ENCODE measurements at places on chromosomes 5 and 9.

DNA sequence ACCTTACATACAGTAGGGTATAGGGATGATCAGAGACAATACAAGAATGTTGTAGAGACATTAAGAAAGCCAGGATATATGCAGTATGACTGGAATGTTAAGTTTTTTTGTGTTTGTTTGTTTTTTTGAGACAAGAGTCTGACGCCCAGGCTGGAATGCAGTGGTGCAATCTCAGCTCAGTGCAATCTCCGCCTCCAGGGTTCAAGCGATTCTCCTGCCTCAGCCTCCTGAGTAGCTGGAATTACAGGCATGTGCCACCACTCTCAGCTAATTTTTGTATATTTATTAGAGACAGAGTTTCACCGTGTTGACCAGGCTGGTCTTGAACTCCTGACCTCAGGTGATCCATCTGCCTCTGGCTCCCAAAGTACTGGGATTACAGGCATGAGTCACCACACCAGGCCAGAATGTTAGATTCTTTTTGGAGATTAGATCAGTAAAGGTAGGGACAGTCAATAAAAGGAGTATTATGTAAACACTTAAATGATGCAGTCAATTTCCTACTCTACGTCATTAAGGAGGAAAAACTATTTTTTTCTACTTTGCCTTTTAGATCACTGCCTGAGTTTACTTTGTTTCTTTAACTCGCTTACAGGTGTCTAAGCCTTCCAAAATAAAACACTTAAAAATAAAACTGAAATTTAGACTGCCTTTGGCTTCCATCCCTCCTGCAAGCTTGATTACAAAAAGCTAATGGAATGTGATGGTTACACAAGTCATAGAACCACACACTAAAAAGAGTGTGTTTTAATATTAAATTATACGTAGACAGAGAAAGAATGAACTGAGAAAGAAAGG lies 6.8 kb upstream of the HNRNPA0 start:
- no peak for DNase-seq

DNA sequence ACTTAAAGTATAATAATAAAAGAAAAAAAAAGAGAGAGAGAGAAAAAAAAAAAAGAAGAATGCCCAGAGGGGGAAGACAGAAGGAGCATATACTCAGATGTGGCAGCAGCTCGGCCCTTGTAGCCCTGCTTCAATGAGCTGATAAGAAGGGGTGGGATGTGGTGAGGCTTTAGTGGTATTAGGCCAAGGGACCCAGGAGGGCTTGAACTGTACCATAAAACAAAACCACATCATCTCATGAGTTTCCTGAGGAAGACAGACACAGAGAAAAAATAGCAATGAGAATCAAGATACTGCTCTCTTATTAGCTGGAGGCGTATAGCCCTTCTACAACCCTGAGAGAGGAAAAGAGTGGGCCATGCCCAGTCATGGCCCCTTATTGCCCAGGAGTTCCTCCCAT lies 72.8 kb downstream of the SLC1A1 start:
- no peak for DNase-seq

DNA sequence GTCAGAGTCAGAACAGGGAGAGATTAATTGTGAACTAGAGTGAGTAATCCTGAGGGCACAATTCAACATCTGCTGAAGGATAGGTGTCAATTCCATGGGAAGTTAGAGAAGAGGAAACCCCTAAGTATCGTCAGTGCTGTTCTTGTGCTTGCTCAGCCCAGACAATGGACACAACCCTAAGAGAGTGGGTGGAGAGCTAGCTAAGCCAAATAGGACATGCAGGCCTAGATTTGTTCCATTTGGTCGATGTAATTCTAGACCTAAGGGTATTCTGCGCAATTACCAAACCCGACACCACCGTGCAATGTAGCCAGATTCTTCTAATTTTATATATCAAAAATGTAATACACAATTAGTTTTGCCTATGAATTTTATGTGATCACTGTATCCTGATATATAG lies 431.6 kb downstream of the SH3GL2 start:
- no peak for DNase-seq

DNA sequence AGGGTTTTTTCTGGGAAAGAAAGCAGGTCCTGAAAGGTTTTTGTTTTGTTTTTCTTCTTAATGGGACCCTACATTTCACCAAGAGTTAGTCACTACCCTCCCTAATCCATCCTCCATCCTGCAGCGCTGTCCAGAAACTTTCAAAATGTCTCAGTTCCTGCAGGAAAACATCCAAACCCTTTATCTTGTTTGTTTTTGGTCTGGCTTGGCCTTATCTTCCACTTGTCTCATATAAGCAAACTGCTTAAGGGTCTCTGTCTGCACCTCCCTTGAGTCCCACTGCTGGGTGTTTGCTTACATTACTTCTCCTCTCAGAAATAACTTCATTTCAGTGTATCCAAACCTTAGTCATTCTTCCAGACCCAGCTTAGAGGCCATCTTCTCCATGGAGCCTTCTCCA lies 11.0 kb upstream of the TRAF1 start:
- no peak for DNase-seq

DNA sequence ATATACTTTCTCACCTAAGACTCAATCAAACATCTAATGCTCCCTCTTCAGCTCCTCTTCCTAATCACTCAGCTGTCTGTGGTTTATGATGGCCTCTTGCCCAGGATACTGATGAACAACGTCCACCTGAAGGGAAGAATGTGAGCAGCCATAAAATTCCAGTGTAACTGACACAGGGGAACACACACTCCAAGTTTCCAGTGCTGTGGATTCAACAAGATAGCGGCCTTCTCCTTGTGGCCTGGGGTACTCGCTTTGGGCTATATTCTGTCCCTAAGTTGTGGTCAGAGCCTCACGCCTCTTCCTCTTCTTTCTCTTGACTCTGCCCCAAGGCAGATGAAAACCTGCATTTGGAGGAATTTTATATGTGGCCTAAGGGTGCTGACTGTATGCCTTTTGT lies 11.7 kb downstream of the B4GALT1 start:
- no peak for DNase-seq

DNA sequence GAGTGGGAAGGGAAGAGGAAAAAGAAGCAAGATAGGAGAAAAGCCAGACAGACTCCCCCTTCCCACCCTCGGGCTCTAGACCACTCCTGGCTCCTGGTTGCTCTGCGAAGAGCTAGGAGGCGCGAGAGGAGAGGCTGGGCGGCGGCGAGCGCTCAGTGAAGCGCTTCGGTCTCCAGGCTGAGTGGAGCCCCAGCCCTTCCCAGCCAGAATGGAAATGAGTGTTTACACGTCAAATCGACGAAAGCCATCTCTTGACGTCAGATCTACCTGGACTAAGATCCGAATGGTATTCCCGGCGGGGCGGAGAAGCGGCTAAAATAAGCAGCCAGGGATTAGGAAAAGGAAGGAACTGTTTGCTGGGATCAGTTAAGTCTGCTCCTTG lies at the start of gene PCSK1:
Gene PCSK1, minus strand, starts transcription at position 183 of the 382 bp plus-strand sequence. CDS start 206 bp downstream, outside the sequence.
- no peak for DNase-seq

DNA sequence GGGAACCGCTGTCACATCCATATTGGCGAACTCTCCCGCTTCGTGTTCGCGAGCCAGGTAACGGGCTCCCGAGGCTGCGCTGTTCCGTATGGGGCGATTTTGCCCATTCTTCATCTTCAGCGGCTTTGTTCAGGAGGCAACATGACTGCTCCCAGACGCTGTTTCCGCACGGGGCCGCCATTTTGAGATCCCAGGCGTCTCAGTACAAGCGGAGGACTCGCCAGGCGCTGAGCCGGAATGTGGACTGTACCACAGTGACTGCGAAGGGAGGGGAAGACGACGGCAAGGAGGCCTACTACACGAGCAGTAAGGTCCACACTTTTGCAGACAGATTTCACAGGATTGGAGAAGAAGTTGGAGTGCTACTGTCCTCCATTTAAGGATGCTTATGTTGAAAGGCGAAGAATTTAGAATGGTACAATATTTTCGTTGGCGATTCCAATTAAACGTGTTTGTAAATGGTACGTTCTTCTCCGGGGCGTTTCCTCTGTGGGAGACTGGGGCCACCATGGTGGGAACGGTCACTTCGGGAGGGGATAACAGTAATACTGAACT lies 41.6 kb upstream of the ZNF300 start:
- DNase-seq, result no peak

DNA sequence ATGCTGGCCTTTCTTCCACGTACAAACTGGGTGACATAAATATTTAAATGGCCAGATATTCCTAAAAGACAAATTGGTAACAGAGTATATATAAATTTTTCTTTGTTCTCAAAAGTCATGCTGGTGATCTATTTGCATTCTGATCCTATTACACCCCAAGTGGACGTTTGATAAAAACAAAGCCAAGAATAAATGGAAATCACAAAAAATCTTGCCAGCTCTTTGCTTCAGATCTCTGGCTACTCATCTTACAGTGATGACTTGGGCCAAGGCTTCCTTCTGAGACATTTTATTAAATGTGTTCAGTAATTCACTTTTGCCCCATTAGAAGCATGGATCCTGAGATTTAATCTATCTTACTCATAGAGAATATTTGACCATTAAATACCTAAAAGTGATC lies 444.3 kb upstream of the PIK3R1 start:
- no peak for DNase-seq

- DNase-seq, result no peak
These were observed 220.1 kb downstream of the PIK3R1 start for GRCh38 chr5:68435611-68436010.

DNA sequence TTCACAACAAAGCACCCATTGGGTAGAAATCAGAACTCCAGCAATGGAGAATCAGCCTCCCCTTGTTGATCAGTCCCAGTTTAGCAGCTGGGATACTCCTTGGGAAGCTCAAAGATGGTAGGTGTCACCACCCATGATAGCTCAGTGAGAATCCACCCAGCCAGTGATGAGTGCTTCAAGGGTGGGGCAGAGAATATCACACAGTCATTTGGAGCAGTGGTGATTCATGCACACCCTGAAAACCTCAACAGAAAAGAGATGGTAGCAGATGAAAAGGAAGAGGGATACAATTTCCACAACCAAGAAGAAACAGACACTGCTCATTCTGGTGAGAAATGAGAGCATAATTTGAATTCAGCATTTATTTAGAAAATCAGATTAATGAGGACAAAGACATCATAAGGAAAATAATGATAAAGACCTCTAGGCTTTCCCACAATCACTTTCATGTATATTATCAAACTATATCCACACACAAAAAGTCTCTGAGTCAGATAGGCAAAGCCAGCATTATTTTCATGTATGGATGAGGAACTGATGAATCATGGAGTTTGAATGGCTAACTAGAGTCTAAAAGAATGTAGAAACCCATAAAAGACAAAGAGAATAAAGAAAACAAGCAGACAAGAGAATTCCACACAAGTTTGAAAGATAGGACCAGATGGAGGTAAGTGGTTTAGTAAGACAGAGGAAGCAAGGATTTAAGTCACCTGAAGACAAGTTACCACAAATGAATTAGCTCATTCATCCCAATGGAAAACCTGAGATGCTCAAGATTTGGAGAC lies 82.9 kb downstream of the FEM1C start:
- DNase-seq, result no peak

GRCh38 chr9:4762886-4763541 lies 22.0 kb upstream of the AK3 start:
- DNase-seq, result no peak

Measured in activated CD8-positive, alpha-beta memory T cell treated with anti-CD3 and anti-CD28 coated beads for 48 hours (primary cell).